ENCODE measurements at places on chromosomes 6 and 20.

GRCh38 chr20:51811042-51811355 lies 8.7 kb upstream of the SALL4 start:
- no peak for DNase-seq

GRCh38 chr6:144148886-144149285 lies 1.4 kb upstream of the STX11 start:
- DNase-seq: no peak

DNA sequence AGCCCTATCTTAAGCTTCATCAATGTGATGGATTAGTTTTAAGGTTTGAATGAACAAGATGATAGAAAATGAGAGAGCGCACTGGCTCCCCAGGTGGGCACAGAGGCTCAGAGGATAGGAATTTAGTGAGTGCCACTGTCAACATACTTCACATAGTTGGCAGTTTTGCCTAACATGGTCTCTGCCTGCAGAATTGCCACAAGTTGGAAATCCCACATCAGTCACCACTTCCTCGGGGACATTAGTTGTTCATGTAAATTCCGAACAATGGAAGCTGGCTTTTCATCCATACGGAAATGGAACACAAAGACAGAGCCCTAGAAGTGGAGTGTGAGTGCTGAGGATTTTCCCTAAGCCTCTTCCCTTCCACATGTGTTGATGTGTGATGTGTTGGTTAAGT lies 123.9 kb upstream of the PHACTR1 start:
- DNase-seq: no peak

DNA sequence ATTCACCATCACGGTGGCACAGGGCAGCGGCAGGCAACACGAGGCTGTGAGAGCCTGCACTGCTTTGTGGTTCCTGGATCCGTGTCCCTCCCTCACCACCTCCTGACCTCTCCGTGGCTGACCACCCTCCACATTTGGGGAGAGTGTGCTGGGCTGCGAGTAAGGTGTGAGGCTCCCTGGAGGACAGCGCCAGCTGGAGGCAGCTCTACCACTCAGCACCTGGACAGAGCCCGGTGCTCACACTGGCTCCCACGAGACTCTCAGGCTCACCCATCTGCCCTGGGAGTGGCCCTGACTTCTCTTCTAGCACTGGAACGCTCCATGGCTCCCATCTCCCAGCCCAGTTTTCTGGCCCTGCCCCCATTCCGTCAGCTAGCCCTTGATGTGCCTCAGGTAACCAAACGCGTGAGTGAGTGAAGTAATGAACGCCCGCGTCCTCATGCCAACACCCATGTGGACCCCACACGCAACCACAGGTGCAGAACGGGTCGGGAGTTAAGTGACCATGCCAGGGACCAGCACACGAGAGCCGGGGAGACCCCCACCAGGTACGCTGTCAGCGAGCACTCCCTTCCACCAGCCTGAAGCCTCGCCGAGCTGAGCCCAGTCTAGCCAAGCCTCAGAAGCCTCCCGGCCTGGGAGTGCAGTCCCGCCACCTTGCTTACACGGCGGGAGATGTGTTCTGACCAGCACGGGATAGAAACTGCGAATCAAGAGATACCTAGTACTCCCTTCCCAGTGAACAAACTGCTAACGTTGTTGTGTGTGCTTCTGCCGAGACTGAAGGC lies 137.2 kb downstream of the WDR27 start:
- no peak for DNase-seq

GRCh38 chr20:38642498-38642897 lies 40.9 kb downstream of the ARHGAP40 start:
- DNase-seq: no peak

GRCh38 chr6:131900231-131900630 lies 50.9 kb downstream of the CCN2 start:
- no peak for DNase-seq

GRCh38 chr20:4406627-4407026 lies 315.1 kb upstream of the PRND start:
- no peak for DNase-seq

All from mesenteric fat pad (tissue), 1 donor.